SW 1271 (cell line): ENCODE measurements at places on chromosomes 6 and 20.
A peak's percentile ranks its signal among the peaks of the same experiment; 100 is the strongest.

DNA sequence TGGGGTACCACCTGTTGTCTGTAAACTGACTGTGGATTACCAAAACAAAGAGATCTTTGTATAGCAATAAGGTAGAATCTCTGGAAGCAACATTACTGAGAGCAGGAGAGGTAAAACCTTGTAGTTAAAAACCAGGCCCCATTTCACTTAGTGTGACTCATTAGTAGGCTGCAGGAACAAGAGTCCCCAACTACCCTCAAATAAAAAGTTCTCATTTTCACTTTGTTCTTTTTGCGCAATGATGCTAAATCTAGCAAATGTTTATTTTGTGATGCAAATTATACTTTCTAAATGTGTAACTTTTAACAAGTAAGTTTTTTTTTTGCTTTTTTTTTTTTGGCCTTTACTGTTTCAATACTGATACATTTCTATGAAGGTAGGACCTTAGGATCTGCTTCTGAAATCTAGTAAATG, 67.1 kb downstream of the ESF1 start:
- no peak for DNase-seq

- DNase-seq, result no peak
Measured at GRCh38 chr6:144353871-144354314, 68.8 kb downstream of the UTRN start.

GRCh38 chr20:34922654-34923381, 32.8 kb downstream of the GSS start:
- DNase-seq, result peak; percentile 76

GRCh38 chr20:31833130-31833930, 12.1 kb downstream of the FOXS1 start:
- no peak for DNase-seq

GRCh38 chr6:135831016-135831415, 20.5 kb upstream of the PDE7B start:
- no peak for DNase-seq

- no peak for DNase-seq
Measured at GRCh38 chr20:32674362-32674789, 635 bp upstream of the C20orf203 start.

DNA sequence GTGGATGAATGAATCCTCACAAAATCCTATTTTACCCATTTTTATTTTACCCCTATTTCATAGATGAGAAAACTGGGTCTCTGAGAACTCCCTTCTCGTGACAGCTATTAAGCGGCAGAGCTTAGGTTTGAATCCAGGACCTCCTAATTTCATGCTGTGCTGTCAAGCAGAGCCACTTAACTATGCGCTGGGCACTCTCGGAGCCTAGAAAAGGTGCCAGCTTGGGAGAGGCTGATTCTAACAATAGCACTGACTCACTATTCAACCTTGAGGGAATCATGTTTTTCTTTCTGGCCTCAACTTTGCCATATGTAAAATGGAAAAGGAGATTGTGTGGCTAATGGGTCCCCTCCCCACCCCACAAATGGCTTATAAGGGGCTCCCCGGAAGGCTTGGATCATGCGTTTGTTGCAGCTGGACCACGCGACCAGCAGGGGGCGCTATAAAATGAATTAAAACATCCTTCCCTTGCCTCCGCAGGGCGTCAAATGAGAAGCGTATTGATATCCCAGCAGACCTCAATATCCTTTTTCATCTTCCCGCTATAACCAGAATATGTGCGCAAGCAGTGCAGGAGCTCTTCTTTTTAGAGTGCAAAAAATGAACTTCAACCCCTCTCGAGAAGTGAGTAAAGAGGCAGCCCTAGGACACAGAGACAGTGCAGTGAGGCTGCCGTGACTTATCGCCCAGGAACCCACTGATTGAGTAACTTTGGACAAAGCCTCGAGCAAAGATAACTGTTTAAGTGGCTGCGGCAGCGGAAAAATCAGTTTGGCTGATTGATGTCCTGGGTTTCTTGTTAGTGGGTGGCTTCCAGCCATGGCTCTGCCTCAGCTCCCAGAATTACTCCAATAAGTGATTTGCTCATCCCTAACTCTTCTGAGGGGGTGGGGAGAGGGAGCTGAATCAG, 12.8 kb upstream of the PDYN start:
- DNase-seq, result no peak
